ENCODE measurements at places on chromosomes 16 and 17.

DNA sequence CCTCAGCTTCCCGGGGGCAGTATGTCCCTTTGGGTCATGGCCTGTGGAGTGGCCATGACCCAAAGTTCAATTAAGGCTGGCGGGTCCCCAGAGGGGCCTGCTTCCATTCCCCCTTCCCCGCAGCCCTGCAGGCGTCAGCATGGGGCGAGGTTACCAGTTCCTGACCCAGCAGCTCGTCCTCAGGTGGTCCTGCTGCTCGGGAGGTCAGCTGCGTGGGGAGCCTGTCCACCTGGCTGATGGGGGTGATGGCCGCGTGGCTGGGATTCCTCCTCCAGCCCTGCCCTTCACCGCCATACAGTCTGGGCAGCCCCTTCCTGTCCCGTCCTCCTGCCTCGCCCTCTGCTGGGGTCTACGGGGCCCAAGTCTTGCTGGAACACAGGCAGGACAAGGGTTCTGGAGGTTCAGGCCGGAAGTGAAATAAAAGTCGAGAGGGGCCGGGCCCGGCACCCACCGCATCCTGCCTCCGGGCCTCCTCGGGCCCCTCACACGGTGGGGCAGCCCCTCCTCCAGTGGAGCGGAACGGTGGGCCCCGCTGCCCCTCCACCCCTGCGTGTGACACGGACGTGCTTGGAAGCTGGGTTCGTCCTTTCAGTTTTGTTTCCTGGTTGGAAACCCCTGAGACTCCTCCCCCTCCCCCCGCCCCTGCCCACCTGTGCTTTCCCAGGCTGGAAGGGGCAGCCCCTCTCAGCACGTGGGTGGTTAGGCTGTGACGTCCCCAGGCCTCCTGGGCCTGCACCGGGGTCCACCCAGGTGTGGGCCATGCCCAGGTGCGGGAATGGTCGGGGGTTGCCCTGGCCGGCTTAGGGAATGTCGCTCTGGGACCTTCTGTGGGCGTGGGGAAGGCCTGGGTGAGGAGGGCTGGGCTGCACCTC lies 6.8 kb downstream of the UBALD2 start:
- DNase-seq = no peak

GRCh38 chr16:56915336-56916119 lies 16.4 kb upstream of the HERPUD1 start:
- no peak for DNase-seq

DNA sequence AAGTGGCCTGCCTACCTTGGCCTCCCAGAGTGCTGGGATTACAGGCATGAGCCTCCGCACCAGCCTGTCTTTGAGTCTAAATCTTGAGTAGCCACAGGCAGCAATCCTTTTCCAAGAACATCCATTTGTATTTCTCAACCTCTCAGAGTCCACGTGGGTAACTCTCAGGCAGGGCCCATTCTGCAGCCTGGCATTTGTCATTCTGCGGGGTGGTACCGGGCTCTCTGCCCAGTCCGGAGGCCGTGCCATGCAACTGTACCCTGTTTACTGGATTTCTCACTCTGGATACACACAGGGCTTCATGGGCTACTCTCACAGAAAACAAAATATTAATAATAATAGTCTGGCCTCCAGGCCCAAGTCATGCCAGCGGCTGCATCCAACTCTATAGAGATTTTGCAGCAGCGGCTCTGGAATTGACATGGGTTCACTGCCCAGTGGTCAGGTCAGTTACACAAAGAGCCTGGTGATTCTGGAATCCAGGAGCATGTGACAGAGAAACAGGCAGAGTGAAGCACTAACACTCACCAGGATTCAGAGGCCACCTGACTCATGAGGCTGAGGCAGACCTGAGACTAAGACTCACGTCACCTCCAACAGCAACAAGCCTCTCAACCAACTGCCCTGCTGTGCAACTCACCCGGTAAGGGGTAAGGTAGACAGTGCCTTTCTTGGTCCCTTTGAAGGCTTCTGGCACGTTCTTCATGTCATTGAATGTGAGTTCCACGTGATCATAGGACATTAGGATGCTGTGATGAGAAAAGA lies 4.0 kb downstream of the WBP2 start:
- no peak for DNase-seq

- DNase-seq = no peak
These were observed 32.5 kb upstream of the ARHGAP44 start for GRCh38 chr17:12756786-12757185.

DNA sequence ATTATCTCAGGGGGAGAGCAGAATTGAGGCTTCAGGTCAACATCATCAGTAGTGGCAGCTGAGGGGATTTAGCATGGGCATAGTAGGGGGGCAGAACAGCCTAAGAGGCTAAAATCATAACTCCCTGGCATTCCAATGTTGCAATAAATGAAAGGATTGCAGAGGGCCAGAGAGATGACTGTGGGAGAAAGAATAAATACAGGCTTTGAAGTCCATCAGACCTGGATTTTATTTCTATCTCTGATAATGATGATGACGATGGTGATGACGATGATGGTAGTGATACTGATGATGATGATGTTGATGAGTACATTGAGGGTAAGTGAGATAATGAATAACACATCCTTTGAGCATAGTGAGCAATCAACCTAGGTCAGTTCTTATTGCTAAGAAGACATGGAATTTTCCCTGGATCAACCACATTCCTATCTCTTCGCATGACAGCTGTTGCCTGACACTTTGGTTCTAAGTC lies 107.4 kb upstream of the CDH11 start:
- DNase-seq = no peak

DNA sequence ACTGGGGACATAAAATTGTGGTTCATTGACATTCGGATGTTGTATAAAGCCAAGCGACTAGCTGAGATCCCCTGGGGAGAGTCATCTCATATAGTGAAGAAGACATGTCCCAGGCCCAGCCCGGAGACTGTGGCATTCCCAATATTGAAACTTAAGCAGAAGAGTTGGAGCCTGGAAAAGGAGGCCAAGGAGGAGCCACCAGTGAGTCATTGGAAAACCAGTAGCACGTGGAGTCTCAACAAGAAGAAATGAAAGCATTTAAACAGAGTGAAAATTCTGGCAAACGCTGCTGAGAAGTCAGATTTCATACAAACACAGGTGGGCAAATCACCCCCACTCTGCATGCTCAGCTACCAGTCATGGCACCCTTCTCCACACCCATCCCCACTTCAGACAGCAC lies 9.4 kb upstream of the ELAC2 start:
- no peak for DNase-seq

DNA sequence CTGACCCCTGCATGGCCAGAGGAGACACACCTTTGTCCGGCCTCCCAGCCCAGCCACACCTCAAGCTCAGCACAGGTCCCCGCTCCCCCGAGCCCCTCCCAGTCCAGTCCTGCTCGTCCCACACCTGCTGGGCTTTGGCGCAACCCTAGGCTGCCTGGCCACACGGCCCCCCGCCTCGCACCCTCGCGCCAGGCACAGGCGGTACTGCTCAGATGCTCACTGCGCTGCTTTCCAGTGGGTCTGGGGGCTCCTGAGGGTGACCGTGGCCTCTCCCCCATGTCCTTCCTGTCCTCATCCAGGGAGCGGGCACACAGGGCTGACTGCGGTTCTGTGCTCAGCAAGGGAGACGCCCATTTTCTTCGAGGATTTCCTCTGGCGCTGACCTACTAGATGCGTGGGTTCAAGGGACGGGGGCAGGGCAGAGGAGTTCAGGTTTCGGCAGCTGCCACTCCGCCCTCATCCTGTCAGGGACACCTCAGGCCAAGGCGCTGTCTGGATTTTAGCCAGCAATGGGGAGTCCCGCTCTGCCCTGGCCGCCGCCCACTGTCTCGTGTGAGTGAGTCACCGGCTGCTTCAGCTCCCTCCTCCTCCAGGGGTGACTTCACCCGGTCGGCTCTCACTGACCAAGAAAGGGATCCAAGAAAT lies 118.0 kb upstream of the ZNF469 start:
- no peak for DNase-seq

GRCh38 chr17:52181782-52182181 lies 23.3 kb upstream of the CA10 start:
- peak; percentile 91 for DNase-seq

DNA sequence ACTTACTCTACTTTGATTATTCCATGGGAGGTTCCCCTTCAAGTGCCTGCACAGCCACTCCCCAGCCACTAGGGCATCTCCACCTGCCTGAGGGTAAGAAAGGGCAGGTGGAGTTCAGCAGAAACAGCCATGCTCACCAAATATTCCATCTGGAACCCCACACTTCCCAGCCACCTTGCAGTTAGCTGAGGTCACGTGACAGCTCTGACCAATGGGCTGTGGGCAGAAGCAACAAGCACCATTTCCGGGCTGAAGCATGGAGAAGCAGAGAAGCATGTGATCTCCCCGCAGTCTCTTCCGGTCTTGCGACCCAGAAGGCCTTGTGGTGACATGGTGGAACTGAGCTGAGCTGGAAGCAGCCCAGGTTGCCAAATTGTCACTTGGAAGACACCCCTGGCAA lies 108.6 kb downstream of the CCT6B start:
- no peak for DNase-seq

- no peak for DNase-seq
These were observed 578 bp downstream of the PGAP6 start for GRCh38 chr16:381012-381788.

DNA sequence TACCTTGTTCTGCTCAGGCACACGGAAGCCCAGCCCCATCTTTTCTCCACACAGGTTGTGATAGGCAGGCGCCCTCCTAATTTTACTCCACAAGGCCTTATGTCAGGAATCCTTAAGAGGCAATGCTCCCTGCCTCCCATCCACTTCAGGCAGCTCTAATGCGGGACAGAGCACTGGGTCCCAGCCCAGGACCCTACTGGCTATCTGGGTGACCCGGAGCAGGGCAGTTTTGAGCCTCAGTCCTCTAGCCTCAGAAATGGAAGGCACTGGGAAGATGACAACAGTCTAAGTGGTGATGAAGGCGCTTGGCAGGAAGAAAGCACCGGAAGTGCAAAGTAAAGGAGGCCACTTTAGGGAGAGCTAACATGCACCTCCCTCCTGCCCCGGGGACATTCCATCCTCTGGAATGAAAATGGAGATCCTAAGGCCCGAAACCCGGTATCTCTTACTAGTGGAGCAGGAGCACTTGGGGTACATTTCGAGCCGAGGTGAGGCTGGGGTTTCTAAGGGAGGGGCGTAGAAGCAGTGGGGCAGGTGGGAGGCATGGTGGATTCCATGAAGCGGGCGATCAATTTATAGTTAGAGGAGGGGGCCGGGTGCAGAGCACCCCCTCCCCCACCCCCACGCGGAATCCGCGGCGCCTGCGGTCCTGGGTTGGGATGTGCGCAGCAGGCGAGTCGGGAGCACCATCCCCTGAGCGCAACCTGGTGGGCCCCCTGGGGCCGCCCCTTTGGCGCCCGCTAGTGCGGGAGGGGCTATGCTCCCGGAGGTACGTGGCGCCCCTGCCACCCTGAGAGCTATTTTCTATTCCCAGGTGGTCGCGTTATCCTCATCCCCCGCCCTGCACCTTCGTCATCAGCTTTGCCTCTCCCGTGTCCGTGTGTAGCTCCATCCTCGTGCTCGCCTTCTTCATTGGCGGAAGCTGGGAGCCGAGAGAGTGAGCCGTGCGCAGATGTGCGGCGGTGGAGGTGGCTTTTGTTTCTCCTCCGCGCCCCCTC lies 4.9 kb downstream of the MT1F start:
- DNase-seq = no peak

All from NCI-H2081 treated with DMSO at 0.1 percent for 48 hours (cell line).